IMR-90 (cell line): ENCODE measurements at places on chromosomes 1 and 21.

GRCh38 chr1:98975113-98975512, 29.5 kb downstream of the PLPPR5 start:
- DNase-seq: no peak

- peak; percentile 62 for DNase-seq
Measured at GRCh38 chr1:156151093-156151688, 2.2 kb upstream of the SEMA4A start.

DNA sequence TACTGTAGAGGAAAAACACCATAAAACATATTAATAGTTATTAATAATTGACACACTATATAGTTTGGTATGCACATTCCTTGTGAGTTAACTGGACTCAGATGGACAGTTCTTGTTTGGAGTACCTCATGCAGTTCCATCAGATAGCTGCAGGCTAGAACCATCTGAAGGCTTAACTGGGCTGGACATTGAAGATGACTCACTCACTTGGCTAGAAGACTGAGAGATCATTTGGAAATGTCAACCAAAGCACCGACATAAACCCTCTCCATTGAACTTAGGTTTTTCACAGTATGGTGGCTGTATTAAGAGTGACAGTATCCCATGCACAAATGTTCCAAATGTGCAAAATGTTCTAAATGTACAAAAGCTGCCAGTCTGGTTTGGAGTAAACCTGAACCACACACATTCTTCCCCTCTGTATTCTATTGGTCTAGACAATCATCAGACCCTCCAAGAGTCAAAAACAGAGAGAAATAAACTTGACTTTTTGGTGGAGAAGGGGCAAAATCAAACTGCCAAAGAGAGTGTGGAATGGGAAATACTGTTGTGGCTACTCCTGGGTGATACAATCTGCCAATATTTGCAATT, 708.4 kb downstream of the KCNT2 start:
- DNase-seq: peak; percentile 74

DNA sequence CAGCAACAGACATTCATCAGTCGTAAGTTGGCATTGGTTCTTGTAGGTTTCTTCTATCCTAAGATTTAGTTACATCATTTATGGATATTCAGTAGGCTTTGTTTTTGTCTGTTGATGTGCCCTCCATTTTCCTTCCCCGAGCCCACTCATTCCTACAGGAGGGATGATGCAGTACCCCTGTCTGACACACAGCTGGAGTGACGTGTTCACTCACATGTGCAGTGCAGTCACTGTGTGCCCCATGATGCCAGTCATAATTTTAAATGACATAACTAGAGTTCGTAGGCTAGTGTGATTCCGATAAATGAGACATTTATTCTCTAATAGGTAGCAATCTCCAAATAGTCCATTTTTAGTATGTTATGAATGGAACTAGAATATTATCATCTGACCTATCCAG, 438.4 kb downstream of the DSCAM start:
- DNase-seq: no peak

DNA sequence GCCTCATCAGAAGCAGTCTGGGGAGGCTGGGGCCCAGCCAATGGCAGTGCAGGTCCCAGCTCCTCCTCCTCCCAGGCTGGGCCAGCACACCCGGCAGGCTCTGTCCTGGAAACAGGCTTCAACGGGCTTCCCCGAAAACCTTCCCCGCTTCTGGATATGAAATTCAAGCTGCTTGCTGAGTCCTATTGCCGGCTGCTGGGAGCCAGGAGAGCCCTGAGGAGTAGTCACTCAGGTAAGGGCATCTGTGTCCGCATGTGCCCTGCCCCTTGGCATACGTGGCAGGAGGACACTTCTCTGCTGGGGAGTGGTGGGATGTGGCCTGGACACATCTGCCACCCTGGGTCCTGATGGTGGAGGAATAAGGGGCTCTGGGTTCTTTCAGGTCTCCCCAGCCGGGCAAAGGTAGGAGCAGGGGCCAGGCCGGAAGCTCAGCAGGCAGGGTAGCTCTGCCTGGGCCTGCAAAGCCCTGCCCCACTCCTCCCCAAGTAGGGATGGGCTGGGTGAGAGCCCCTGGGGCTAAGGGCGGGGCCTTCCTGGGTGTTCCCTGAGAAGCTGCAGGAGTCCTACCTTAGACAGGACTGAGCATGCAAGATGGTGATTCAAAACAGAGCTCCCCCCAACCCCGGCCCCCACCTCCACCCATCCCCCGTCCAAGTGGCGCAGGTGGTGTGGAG, at the start of gene GJB5:
Gene GJB5 (plus strand): TSS at position 84 of the 674 bp plus-strand sequence. CDS start 2,284 bp downstream, outside the sequence.
- DNase-seq: no peak

- no peak for DNase-seq
Measured at GRCh38 chr1:202005958-202006357, 4.4 kb upstream of the ELF3 start.

GRCh38 chr21:37184784-37185593, 82.1 kb downstream of the VPS26C start:
- no peak for DNase-seq

DNA sequence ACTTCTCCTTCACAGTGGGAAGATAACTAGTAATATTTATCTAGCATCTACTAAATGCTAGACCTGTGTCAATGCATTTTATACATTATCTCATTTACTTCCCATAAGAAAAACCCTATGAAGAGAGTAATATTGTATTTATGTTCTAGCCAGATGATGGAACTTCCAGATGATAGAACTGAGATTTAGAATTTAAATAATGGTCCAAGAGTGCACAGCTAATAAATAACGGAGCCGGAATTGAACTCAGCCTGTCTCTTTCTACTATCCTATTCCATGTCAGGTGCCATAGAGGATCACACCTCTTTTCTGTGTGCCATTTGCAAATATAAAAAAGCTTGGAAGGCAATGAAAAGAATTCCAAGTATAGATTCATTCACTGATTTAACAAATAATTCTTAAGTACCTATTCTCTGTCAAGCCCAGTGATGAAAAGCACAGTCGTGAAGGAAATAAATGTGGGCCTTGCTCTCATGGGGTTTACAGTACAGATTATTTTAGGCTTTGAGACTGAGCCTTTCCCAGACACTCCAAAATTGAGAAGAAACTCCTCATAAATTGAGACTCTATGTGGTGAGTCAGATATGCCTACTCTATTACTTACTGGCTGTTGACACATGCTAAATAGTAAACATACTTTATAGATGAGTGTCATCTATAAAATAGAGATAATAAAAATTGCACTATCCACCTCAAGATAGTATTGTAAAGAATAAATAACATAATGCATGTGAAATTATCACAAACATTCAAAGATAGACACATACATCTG, 378.0 kb upstream of the PRMT6 start:
- DNase-seq: no peak

DNA sequence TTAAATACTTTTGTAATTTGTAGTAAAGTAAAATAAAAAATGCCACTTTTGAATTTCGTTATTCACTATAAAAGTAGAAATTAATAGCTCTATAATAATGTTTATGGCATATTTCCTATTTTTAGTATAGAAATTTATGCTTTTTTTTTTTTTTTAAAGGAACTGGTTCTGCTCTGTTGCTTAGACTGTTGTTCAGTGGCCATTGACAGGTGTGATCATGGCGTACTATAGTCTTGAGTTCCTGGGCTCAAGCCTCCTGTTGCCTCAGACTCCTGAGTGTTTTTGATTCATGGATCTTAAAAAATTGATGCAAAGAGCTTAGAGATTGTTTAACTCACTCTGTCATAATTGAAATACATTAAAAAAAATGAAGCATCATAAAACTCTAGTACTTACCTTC, 53.6 kb downstream of the RPS6KC1 start:
- DNase-seq: no peak

- DNase-seq: no peak
Measured at GRCh38 chr1:55212349-55213150, 2.6 kb downstream of the USP24 start.

DNA sequence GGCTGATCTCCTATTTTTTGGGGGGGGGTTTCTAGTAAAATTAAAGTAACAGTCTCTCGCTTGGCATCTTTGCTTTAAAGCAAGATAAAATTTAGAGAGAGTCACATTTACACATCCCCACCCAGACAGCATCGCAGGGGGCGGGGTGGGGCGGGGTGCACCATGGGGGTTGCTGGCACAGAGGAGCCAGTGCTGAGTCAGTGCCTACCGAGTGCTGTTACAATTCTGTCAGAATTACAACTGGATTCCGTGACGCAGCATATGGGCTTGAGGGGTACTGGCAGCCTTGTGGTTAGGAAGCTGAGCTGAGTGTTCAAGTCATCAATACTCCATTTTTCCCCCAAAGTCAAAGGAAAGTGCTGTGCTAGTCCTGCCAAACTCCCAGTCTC, 175.9 kb downstream of the PRDM16 start:
- DNase-seq: no peak

DNA sequence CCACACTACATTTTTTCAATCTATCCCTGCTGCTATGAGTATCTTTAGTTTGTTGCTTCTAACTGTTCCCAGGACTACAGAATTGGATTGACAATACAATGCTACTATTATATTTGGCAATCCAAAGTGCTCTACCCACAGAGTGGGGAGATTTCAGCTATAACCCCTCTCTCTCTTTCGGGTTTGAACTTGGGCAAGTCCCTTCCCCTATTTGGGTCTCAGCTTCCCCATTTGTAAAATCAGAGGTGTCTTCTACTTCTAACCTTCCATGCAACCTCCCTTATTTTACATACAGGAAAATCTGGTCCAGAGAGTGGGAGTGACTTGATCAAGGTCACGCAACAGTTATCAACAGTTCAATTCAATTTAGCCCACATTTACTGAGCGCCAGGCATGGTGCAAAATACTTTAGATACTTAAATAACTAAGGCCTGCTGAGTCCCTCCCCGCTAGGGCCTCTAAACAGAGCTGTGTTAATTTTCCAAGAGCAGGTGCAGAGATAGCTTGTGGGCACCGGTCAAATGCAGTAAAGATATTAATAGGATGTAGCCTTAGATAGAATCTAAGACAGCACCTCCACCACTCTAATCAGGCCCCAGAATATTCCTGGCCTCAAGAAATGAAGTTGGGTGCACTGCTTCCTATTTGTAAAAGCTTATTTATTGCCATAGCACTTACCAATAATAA, 9.4 kb upstream of the GPX7 start:
- DNase-seq: no peak

GRCh38 chr1:26066857-26067256, 573 bp downstream of the TRIM63 start:
- DNase-seq: no peak

DNA sequence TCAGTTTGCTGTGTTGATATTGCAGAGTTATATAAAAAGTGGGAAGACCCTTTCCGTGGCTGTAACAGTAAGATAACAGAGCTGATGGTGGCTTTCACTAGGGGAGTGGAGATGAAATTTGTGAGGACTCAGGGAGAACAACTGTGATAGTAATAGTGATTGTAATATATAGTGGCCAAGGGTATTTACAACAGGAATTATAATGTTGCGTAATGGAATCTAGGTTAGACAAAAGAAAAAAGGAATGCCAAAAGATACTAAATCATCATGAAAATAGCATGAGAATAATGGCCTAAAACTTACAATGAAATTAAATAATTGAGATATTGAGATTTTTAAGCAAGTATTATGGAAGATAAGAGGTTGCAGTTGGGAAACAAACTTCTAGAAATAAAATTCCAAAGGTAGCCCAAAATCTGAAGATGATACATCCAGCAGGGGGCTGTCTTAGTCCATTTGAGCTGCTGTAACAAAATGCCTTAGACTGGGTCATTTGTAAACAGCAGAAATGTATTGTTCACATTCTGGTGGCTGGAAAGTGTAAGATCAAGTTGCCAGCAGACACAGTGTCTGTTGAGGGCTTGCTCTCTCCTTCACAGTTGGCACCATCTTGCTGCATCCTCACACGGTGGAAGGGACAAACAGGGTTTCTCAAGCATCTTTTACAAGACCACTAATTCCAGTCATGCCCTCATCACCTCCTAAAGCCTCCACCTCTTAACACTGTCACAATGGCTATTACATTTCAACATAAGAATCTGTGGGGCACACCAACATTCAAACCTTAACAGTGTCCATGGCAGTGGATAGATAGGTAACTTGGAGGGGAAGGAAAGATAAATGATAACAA, 711.2 kb downstream of the MRPL39 start:
- DNase-seq: peak; percentile 25

DNA sequence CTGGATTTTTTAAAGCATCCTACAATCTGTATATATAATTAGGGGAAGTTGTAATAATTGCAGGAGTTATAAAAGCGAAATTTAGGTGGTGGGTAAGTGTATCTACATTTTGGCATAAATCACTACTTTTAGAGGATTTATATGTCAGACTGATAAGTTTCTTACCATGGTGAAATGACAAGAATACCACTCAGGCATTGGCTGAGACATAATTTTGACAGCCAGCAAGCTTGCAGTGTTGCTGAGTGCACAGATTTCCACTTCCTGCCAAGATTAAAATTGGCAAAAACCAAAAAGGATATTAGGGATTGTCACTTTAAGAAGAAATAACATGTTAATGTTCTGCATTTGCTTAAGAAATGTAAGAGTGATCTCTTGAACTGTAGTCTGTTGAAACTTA, 28.2 kb downstream of the NFIA start:
- no peak for DNase-seq

GRCh38 chr1:248786156-248786555, 30.6 kb upstream of the LYPD8 start:
- DNase-seq: no peak

DNA sequence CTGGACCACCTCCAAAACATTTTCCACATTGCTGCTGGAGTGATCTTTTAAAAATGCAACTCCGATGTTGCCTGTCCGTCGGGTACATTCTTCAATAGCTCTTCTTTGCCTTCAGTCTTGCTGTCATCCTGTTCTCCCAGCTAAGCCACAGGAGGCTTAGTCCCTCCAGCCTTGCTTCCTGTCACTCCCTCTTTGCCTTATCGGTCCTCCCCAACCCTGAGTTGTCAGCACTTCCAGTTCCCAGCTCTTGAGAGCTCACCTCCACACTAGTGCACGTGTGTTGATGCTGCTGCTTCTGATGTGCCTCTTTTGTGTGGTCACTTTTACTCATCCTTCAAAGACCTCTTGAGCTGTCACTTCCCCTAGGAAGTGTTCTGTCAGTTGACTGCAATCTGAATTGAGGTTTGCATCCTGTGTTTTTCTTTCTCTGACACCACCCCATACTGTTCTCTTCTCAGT, 15.3 kb downstream of the UCK2 start:
- peak; percentile 37 for DNase-seq

DNA sequence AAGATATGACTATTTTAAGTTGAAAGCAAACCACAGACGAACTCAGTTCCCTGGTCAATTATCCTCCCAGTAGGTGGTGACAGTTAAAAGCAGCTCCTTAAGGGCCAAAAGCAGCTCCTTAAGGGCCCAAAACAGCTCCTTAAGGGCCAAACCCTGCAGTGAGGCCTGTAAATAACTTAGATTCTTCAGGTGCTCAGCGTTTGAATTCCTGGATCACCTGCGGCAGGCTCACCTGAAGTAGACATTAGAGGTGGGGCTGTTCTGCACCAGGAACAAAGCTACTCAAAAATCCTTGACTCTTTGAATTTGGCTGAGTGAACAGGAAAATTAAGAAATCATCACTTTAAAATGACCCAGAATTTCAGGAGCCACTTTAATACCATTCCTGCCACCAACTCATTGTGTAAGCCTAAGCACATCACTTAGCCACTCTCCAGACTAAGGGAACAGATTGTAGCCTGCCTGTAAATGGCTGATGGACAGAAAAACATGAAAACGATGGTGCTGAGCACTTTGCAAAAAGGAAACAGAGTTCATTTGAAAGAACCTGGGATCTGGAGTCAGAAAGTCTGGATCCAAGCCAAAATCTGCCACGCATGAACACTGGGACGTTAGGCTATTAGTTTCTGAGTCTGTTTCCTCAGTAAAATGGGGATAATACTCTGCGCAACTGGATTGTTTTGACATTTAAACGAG, 126.9 kb downstream of the LRIG2 start:
- DNase-seq: no peak

GRCh38 chr1:226372885-226373284, 35.0 kb downstream of the PARP1 start:
- no peak for DNase-seq

GRCh38 chr1:63665824-63666223, 72.6 kb downstream of the PGM1 start:
- DNase-seq: no peak
